Uterus (tissue), 4 donors: ENCODE measurements at places on chromosomes 13 and 19.

- H3K4me1 ChIP-seq, result no peaks in the 10 kb centered on the region
- no peak overlapping the region for H3K4me3 ChIP-seq
- no peaks in the 10 kb centered on the region for H3K36me3 ChIP-seq
- no peak overlapping the region for H3K27ac ChIP-seq
- peaks cover 25% of the 10 kb centered on the region for H3K27me3 ChIP-seq
Observed at GRCh38 chr19:4600893-4601292, 38.4 kb upstream of the TNFAIP8L1 start.

GRCh38 chr19:10521461-10522171, 4.4 kb upstream of the S1PR5 start:
- DNase-seq, result no peak
- H3K4me3 ChIP-seq, result no peak overlapping the region
- H3K27ac ChIP-seq, result no peak overlapping the region
- no peaks in the 10 kb centered on the region for H3K36me3 ChIP-seq
- H3K4me1 ChIP-seq, result peaks cover 7% of the 10 kb centered on the region

DNA sequence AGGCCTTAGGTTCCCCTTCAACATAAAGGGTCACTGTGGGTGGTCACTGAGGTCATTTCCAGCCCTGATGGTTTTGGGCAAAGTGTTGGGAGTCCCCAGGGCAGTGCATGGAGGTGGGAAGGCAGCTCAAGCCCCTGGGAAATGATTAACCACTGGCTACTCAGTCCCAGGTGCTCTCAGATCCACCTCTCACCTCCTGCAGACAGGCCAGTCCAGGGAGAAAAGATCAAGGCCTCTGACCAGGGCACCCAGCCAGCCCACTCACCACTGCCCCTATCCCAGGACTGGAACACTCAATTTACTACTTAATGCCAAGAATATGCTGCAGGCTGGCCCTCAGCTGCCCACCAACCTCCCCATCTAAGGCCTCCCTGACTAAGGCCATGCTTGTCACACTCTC, 1307.9 kb downstream of the UQCRFS1 start:
- H3K27me3 ChIP-seq, result no peaks in the 10 kb centered on the region

DNA sequence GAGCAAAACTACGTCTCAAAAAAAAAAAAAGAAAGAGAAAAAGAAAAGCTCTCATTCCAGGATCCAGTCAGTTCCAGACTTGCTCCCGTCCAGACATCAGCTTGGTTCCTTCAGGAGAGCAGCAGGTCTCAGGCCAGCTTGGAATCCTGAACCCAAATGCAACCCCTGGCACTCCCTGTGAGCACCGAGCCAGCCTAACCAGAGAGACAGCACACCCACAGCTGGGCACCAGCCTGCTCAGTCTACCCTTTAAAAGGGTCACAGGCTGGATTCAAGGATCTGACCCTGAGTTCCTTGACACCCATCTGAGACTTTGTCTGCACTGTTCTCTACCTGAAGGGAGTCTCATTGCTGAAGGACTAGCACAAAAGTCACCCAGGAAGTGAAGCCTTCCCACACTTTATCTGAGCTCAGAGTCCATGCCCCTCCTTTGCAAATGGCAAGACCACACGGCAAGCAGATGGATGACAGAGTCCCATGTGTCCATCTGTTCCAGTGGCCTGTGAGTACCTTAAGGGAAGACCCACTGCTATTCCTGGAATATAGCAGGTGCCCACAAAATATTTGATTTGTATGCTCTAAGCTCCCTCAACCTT, 1.4 kb downstream of the PEPD start:
- H3K4me3 ChIP-seq, result no peak overlapping the region
- no peak overlapping the region for H3K27ac ChIP-seq
- no peaks in the 10 kb centered on the region for H3K27me3 ChIP-seq
- DNase-seq, result no peak
- no peaks in the 10 kb centered on the region for H3K36me3 ChIP-seq

DNA sequence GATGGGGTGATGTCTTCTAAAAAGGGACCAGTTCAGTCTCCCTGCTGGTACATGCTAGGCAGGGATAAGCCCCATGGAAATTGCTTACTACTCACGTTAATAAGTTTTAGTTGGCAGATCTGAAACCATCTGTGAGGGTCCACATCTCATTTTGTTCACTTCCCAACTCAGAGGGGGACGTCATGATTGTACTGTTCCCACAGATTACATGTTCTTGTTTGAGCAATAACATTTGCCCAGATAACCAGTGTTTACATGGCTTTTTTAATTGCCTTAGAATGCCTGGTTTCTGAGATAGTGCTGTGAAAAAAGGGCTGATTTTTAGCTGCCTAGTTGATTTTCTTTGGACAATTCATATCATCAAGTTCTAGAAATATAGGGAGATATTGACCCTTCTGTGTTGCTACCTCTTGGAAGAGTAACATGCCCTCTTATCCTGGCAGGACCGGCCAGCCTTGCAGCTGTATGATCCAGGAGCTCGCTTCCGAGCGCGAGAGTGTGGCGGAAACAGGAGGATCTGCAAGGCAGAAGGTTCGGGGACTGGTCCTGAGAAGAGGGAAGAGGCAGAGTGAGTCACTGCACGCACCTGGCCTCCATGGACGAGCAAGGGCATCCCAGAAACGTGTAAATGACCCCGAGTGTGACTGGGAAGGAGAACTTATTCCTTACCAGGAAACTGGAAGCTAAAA, 9.8 kb upstream of the CHAMP1 start:
- no peak overlapping the region for H3K27ac ChIP-seq
- H3K36me3 ChIP-seq, result no peaks in the 10 kb centered on the region
- no peaks in the 10 kb centered on the region for H3K27me3 ChIP-seq
- no peak for DNase-seq
- H3K4me3 ChIP-seq, result no peak overlapping the region
- H3K4me1 ChIP-seq, result no peaks in the 10 kb centered on the region

DNA sequence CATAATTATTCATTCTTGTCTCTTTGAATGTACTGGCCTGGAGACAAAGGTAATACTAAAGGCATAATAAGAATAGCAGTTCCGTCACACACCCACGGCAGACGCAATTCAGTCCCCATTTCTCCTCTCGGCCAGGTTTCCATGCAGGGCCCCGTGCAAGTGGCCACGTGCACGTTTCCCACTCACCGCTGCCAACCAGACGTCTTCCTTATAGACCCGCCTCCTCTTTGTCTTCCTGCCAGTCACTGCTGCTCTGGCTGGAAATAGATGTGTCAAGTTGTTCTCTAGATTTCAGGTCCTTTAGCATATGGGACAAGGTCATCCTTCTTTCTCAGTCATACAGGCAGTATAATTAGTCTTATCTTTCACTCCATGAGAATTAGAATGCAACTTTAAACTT, 204.3 kb downstream of the SUCLA2 start:
- no peaks in the 10 kb centered on the region for H3K27me3 ChIP-seq
- no peaks in the 10 kb centered on the region for H3K4me1 ChIP-seq
- H3K27ac ChIP-seq, result no peak overlapping the region

DNA sequence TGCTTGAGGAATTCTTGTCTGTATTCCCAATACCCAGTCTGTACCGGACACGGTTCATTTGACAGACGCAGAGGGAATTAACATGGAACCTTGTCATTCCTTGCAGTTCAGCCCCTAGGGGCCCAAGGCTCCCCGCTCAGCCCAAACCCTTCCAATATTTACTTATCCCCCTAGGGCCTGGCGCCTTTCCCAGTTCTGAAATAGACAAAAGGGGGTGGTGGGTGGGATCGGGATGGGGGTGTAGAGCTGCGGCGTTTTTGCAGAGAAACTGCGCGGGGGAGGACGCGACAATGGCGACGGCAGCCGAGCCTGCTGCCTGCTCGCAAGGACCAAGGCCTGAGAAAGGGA, 583 bp downstream of the AKAP8L start:
- H3K27ac ChIP-seq, result peak overlapping the region; percentile 79
- no peaks in the 10 kb centered on the region for H3K27me3 ChIP-seq
- no peaks in the 10 kb centered on the region for H3K36me3 ChIP-seq
- DNase-seq, result no peak
- peaks cover 7% of the 10 kb centered on the region for H3K4me1 ChIP-seq

GRCh38 chr19:38036707-38037611, 130.0 kb downstream of the SIPA1L3 start:
- H3K4me1 ChIP-seq, result peaks cover 3% of the 10 kb centered on the region
- no peak overlapping the region for H3K27ac ChIP-seq
- H3K27me3 ChIP-seq, result no peaks in the 10 kb centered on the region

GRCh38 chr13:101300531-101300930, 115.8 kb downstream of the NALCN start:
- H3K27me3 ChIP-seq, result no peaks in the 10 kb centered on the region
- no peaks in the 10 kb centered on the region for H3K36me3 ChIP-seq
- no peak for DNase-seq
- H3K27ac ChIP-seq, result no peak overlapping the region
- no peaks in the 10 kb centered on the region for H3K4me1 ChIP-seq

DNA sequence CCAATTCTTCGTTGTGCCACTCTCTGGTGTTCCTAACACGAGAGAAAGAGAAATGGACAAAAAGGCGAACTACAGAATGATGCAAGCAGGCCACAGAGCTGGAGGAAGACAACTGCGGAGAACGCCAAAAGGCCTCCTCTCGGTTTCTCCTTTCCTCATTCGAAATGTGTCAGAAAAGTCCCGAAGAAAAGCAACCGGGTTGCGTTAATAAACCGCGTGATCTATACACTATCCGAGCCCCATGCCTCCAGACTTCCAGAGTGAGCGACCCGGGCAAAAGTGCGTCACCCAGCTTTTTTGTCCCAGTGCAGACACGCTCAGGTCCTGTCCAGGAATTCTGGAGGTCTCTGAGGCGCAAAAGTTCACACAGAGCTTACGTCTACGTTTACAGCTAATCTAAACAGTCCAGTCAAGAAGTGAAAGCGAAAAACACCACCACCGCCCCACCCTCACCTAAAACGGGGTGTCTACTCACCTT, 413 bp downstream of the N4BP2L2 start:
- peak overlapping the region; percentile 76 for H3K4me3 ChIP-seq
- DNase-seq, result no peak
- peak overlapping the region; percentile 98 for H3K27ac ChIP-seq
- H3K4me1 ChIP-seq, result no peaks in the 10 kb centered on the region
- H3K27me3 ChIP-seq, result no peaks in the 10 kb centered on the region
- H3K36me3 ChIP-seq, result no peaks in the 10 kb centered on the region

DNA sequence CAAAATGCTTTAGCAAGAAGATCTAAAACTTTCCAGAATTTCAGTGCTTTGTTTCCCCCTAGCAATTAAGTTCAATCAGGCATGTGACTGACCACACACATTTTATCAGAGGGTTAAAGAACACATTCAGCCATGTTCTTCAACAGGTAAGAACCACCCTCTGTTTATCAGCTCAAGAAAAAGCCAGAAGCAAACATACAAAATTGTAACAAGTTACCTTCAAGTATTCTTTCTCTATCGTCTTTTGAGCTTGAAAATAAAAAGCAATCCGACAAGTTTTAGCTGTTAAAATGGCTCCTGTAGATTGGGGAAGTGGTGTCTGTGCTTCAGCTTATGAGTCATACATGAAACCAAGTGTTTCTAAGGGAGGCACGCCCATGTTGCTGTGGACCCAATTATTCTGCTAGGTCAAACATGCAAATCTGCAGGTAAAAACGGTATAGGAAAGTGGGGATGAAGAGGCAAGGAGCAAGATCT, at the start of gene ELF1:
Gene ELF1, minus strand, starts transcription at position 306 of the 477 bp plus-strand sequence. CDS start 37,262 bp downstream, outside the sequence.
- peak; percentile 36 for DNase-seq
- H3K36me3 ChIP-seq, result no peaks in the 10 kb centered on the region
- H3K4me1 ChIP-seq, result no peaks in the 10 kb centered on the region

GRCh38 chr19:49427855-49428546, 2.8 kb downstream of the GFY start:
- no peaks in the 10 kb centered on the region for H3K36me3 ChIP-seq
- no peak for DNase-seq
- H3K27me3 ChIP-seq, result peaks cover 74% of the 10 kb centered on the region
- no peak overlapping the region for H3K27ac ChIP-seq
- no peaks in the 10 kb centered on the region for H3K4me1 ChIP-seq

GRCh38 chr19:12657966-12658365, 8.6 kb downstream of the MAN2B1 start:
- no peaks in the 10 kb centered on the region for H3K27me3 ChIP-seq
- no peak overlapping the region for H3K4me3 ChIP-seq
- H3K4me1 ChIP-seq, result no peaks in the 10 kb centered on the region
